ENCODE measurements at places on chromosomes 7 and 10.

DNA sequence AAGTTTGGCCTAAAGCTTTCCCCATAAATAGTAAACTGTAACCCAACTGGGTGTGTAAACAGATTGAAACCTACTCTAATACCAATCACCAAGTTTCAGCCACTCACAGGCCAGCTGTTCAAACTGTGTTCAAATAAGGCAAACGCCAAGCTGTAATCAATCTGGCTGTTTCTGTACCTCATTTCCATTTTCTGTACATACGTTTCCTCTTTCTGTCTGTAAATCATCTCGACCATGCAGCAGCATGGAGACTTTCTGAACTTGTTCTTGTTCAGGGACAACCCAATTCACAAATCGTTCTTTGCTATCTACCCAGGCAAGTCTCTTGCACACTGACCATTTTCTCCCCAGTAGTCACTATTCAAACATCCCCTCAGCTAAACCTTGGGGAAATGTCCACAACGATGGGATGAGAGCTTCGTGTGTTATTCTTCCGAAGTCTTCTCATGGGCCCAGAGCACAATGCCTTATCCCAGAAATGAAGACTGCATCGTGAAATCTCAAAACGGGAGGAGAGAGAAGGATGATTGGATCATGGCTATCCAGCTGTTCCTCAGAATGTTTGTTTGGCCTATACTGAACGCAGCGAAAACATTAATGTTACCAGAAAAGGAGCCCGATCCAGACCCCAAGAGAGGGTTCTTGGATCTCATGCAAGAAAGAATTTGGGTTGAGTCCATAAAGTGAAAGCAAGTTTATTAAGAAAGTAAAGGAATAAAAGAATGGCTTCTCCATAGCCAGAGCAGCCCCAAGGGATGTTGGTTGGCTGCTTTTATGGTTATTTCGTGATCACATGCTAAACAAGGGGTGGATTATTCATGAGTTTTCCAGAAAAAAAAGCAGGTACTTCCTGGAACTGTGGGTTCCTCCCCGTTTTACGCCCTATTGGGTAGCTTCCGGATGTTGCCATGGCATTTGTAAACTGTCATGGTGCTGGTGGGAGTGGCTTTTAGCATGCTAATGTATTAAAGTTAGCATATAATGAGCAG, 86.2 kb downstream of the SLC16A9 start:
- no peak for DNase-seq

- no peak for DNase-seq
Measured at GRCh38 chr7:66930341-66930740, 9.3 kb downstream of the TMEM248 start.

DNA sequence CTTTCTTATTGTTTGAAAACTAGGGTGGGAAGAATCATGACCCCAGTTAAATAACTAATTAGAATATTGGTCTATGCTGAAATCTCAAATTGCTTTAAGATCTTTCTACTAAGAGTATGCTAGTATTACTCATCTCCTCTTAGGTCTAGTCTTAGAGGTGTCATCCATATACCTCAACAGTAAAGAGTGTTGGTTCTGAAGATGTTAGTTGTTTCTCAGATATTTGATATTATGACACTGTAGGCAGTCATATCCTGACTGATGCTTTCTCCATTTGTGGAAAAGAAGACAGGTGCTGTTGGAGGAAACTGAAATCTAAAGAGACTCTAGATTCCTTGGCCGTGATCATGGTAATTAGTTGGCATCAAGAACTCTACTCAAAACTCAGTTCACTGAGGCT, 21.2 kb downstream of the BPGM start:
- DNase-seq: no peak

GRCh38 chr10:54120806-54121205, 680.2 kb downstream of the PCDH15 start:
- no peak for DNase-seq

DNA sequence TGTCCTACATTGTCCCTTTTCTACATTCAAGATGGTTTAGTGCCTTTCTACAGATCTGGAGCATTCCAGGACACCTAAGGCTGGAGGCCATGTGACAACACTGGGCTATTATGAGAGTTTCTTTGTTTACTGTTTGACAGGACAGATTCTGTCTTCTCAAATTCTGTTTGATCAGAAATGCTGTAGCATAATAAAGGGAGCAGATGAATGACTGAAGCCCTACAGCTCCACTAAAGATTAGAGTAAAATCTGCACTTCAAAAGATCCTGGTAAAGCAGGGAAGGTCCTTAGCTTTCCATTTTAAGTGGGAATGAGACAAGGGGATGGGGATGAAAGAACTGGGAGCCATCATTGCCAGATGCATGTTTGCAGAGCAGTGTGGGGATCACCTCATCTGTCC, 38.4 kb downstream of the TMEM229A start:
- DNase-seq: no peak

GRCh38 chr7:138161600-138162081, 85.4 kb downstream of the AKR1D1 start:
- peak; percentile 84 for DNase-seq

- DNase-seq: no peak
Measured at GRCh38 chr7:150408393-150409299, 29.5 kb downstream of the ZNF775 start.

GRCh38 chr10:116178086-116178605, 94.9 kb downstream of the GFRA1 start:
- DNase-seq: no peak
